ENCODE measurements at places on chromosomes 4 and X.

GRCh38 chrX:38149016-38149415 is 71.7 kb downstream of the SRPX start:
- ATAC-seq = no peak

DNA sequence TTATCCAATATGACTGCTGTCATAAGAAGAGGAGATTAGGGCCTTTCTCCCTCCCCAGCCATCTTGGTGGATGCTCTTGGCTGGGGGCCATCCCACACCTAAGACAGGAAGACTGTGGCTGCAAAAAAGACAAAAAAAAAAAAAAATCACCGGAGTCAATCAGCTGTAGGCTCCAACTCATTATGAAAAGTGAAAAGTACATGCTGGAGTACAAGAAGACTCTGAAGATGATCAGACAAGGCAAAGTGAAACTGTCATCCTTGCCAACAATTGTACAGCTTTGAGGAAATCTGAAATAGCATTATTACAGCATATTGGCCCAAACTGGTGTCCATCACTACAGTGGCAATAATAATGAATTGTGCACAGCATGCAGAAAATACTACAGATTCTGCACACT is 5.2 kb downstream of the EGFL6 start:
- no peak for ATAC-seq

- ATAC-seq = no peak
These were observed 426.0 kb upstream of the NR3C2 start for GRCh38 chr4:148868191-148868590.

DNA sequence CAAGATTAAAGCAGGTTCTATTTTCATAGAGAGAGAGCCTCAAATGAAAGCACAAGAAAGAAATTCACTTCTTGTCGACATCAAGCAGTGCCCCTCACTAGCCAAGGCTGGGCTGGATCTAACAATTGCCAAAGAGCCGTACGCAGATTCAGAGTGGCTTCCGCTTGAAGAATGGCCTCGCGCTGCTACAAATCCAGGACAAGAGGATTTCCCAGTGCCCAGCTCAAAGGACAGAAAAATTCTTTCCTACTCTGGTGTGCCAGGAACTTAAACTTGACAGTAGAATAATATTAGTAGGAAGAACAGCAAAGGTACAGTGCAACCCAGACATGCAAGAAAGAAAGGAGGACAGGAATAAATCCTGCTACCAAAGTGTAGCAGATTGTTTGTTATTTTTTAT is 56.5 kb upstream of the PPARGC1A start:
- no peak for ATAC-seq

DNA sequence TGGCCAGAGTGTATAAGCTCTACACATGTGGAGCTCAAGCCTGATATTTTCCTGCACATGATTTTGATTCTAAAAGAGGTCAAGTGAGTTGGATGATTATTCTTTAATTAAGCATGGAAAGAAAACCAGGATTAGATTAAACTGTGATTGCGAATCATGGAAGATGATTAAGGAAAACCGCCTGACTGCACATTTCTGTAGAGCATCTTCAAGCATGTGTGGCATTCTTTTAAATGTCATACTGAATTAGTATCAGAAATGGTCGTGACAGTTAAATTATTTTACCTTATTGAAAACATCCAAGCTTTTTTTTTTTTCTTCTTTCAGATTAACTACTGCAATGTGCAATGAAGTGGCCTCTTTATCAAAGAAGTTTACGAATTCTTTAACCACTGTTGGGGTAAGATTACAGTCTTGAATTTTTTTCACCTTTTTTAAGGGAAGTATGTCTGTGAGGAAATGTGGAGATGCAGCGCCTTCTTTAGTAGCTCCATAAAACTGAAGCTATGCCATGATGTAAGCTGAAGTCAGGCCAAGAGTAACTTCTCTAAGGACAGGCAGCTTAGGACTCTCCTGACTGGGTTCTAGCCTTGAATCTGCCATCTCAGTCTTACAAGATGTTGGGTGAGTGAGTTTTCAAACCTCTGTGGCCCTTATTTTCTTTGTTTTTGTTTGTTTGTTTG is 67.9 kb downstream of the FAM114A1 start:
- ATAC-seq = peak; percentile 56

- no peak for ATAC-seq
These were observed 191.6 kb downstream of the VEGFC start for GRCh38 chr4:176601124-176601523.

DNA sequence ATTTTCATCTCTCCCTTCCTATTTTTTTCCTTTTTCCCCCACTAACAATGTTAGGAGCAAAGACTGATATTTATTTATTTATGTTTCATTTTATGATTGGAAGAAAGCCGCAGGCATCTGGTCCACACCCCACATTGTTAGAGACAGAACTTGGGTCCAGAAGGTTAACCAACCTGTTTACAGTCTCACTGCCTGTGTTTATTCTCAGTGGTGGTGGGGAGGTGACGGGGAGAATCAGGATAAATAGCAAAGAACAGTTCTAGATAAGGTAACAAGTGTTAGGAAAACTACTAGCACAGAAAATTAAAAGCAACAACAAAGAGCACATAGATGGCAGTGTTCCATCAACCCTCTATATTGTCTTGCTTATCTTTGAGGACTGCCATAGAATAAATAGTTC is 301.7 kb upstream of the DIPK2B start:
- ATAC-seq = no peak

DNA sequence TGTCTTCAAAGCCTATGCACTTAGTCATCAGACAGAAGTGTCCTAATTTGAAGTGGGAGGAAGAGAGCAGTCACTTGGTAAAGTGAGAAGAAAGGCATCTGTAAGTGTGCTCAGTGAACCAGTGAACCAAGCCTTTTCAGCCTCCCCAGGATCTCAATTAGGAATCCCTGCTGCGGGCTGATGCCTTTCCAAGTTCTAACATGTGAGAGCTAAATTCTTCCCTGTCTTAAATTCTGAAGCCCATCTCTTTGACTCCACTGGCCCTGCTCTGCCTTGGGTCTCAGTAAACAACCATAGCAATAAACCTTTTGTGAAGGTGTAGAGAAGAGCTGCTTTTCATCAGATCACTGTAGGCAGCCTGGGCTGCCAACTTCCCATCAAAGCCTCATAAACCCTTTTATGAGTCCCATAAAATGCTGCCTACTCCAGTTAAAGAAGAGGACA is 701.2 kb upstream of the LCORL start:
- no peak for ATAC-seq

DNA sequence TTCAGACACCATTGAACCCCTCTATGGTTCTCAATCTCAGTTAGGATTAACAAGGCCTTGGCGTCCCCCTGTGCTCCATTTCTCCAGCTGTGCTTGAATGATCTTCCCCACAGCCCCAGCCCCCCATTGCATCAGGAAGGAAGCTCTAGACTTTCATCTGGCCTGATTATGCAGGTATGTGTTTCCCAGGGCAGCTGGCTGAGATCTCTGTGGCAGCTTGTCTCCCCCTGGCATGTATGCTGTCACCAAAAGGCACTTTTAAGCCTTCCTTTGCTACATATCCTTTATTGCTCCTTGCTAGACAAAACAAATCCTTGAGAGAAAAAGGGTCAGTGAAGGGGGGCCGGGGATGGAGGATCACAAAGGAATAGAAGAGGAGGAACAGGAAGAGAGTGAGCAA is 1056.0 kb upstream of the SLIT2 start:
- ATAC-seq = no peak

Measured in SK-N-SH treated with all-trans-retinoic acid at 6 μM for 48 hours (cell line).